ENCODE measurements at places on chromosomes 4 and X. TPM values are rescaled to one million over a fixed set of nuclear protein-coding genes. Genes with fewer than 3 reads are reported as not detected.

Gene USP26
- not detected for total RNA-seq

DNA sequence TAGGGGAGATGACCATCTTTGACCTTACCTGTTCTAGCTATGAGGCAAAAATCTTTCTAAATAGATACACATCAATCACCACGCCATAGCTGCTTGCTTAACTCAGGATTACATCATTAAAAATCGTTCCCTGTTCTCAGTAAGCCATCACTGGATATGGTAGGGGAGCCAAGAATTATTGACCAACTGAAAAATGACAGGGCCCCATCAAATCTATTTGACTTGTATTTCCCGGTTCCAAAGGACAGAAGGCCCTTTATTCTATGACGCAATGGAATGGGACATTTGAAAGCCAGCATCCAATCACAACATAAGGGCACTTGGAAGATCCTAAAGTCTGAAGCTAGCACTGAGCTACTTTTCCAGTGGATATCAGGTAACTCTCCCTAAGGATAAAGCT lies 75.6 kb upstream of the NOCT start:
- H3K4me1 ChIP-seq: no peaks in the 10 kb centered on the region
- H3K27me3 ChIP-seq: no peaks in the 10 kb centered on the region
- no peak for DNase-seq
- H3K27ac ChIP-seq: no peak overlapping the region

DNA sequence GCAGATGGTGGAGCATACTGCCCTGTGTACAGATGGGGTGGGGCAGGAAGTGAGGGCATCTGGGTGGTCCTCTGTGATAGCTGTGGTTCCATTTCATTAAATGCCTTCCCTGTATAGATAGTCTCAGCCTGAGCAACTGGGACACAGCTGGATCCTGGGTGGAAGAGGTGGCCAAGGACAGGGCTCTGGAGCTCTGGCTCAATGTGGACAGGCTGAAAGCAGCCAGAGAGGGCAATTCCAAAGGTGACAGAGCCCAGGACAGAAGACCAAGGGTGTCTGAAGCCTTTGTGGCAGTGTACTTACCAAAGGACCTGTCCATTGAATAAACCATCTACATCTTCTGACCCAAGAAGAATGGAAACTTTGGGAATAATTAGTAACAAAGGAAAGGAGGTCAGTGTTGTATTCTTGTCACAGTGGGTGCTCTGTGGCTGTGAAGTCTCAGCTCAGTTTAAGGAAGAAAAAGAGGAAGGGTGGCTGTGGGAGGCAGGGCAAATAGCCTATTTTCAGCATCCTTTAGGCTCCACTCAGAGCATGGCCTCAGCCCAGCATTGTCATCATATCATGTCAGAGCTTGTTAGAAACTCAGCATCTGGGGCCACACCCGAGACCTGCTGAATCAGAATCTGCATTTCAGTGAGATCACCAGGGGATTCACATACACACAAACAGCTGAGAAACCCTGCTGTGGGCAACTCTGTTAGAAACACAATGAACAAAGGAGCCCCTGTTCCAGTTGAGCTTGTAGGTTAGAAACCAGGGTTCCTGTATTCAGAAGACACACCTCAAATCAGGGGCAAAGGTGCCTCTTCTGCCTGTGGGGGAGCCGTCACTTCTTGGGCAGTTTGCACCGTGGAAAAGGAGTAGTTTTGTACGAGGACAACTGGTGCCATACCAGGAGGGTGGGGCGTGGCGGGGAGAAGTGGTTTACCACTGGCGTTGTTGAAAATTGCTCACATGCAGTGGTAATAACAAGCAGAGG lies 168.6 kb downstream of the PTTG2 start:
- peaks cover 51% of the 10 kb centered on the region for H3K36me3 ChIP-seq
- peaks cover 62% of the 10 kb centered on the region for H3K4me1 ChIP-seq
- H3K27me3 ChIP-seq: no peaks in the 10 kb centered on the region
- peak overlapping the region; percentile 83 for H3K27ac ChIP-seq
- DNase-seq: peak; percentile 92
- peak overlapping the region; percentile 35 for H3K4me3 ChIP-seq

Gene HSFX4
- total RNA-seq: not detected

DNA sequence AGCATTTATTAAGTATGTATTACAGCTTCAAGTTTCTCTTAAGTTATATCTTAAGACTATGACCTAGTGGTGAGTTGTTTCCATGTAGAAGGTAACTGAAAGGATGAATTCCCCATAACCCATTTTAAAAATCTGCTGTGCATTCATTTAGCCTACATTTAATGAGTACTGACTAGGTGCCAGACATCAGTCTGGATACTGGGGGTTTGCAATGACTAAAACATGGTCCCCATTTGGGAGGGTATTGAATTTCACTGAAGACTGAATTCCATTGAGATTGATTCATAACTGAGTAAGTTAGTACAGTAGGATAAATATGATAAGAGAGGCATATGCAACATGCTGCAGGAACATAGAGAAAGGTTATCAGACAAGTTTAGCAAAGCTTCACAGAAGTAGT lies 241.5 kb downstream of the FRAS1 start:
- no peak overlapping the region for H3K4me3 ChIP-seq
- H3K27ac ChIP-seq: no peak overlapping the region
- DNase-seq: no peak

DNA sequence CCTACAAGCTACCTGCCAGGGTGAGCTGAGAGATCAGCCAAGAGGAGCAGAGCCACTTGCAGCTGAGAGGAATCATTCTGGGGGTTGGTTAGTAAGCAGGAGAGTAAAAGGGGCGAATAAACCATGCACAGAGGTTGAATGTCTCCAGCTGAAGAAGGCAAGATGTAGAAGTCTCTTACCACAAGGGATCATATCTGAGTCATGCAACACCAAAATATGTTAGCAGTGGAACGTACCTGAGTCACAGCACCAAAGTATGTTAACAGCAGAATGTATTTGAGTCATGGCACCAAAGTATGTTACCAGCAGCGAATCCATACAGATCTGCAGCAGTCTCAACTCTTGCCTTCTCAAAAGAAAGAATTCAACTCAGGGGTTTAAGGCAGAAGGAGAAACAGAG lies 29.9 kb downstream of the C4orf51 start:
- peaks cover 7% of the 10 kb centered on the region for H3K4me1 ChIP-seq
- H3K27ac ChIP-seq: no peak overlapping the region
- no peak for DNase-seq
- peaks cover 4% of the 10 kb centered on the region for H3K36me3 ChIP-seq

DNA sequence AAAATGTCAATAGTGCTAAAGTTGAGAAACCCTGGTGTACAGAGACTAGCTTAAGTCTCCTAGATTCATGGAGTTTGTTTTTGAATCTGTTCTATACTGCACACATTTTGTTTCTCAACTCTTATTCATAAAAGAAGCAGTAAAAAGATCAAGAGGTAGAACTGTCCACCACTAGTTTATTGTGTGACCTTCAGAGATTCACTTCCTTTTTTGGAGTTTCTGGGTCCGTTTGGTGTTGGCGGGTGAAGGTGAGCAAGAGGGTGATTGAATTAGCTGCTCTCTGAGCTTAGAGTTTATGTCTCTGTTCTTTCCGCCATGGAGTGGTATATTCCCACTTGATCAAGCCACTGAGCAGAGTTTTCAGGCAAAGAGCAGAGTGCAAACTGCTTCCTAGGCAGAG lies 21.4 kb upstream of the PLAC1 start:
- H3K27me3 ChIP-seq: no peaks in the 10 kb centered on the region
- no peaks in the 10 kb centered on the region for H3K36me3 ChIP-seq
- no peak overlapping the region for H3K27ac ChIP-seq
- DNase-seq: no peak
- H3K4me3 ChIP-seq: no peak overlapping the region

- H3K36me3 ChIP-seq: peaks cover 36% of the 10 kb centered on the region
- peaks cover 34% of the 10 kb centered on the region for H3K4me1 ChIP-seq
- no peak overlapping the region for H3K4me3 ChIP-seq
- no peak for DNase-seq
- no peak overlapping the region for H3K27ac ChIP-seq
- no peaks in the 10 kb centered on the region for H3K27me3 ChIP-seq
Measured at GRCh38 chr4:48067536-48067935, 51.0 kb downstream of the NIPAL1 start.

DNA sequence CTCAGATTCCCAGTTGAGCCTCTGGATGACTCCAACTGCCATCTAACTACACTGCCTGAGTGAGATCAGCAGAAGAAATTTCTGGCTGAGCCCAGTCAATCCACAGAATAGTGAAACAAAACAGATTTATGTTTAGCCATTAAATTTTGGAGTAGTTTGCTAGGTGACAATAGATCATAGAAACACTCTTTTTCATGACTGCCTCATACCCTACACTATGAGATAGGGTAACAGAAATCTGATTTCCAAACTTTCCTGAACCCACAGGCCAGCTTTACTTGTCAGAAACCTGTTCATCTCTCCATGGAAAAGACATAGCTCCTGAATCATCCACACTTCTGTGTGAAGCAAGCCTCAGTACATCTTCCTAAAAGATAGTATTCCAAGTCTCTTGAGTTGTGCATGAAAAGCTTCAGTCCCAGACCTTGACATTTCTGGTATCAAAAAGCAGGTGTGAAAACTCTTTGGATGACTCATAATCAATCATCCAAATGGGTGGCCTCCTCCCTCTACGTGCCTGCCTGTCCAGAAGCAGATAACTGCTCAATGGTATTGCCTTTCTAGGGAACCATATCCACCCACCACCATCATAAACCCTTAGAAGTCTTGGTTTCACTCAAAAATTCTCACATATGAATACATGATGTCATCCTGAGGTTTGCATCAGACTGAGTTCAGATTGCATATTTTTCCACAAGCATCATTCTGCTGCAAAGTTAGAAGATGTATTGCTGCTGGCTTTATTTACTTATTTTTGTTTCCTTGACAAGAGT lies 47.5 kb upstream of the RAP2C start:
- H3K36me3 ChIP-seq: peaks cover 3% of the 10 kb centered on the region
- H3K27ac ChIP-seq: peak overlapping the region; percentile 75
- H3K4me3 ChIP-seq: no peak overlapping the region
- H3K4me1 ChIP-seq: peaks cover 26% of the 10 kb centered on the region
- DNase-seq: peak; percentile 48

DNA sequence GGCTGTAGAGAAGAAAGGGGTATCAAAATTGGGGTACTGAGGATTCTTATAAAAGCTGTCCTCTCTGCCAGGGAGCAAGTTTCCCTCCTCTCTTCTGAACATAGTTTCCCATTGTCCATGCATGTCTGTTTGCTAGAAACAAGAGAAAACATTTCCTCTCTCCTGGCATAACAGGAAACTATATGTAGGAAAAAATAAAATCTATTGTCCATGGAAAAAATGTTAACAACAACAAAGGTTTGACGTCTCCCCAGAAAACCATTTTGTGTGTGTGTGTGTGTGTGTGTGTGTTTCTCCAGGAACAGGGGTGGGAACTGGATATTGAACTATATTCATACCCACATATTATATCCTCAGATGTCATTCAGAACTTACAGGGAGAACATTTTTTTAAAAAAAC lies 107.2 kb downstream of the GASK1B start:
- DNase-seq: no peak
- no peak overlapping the region for H3K4me3 ChIP-seq
- H3K4me1 ChIP-seq: no peaks in the 10 kb centered on the region
- H3K36me3 ChIP-seq: no peaks in the 10 kb centered on the region

GRCh38 chr4:145880355-145880960 lies 58.2 kb downstream of the ZNF827 start:
- H3K27me3 ChIP-seq: no peaks in the 10 kb centered on the region
- no peak overlapping the region for H3K27ac ChIP-seq
- no peak overlapping the region for H3K4me3 ChIP-seq
- peaks cover 56% of the 10 kb centered on the region for H3K36me3 ChIP-seq
- H3K4me1 ChIP-seq: peaks cover 37% of the 10 kb centered on the region

DNA sequence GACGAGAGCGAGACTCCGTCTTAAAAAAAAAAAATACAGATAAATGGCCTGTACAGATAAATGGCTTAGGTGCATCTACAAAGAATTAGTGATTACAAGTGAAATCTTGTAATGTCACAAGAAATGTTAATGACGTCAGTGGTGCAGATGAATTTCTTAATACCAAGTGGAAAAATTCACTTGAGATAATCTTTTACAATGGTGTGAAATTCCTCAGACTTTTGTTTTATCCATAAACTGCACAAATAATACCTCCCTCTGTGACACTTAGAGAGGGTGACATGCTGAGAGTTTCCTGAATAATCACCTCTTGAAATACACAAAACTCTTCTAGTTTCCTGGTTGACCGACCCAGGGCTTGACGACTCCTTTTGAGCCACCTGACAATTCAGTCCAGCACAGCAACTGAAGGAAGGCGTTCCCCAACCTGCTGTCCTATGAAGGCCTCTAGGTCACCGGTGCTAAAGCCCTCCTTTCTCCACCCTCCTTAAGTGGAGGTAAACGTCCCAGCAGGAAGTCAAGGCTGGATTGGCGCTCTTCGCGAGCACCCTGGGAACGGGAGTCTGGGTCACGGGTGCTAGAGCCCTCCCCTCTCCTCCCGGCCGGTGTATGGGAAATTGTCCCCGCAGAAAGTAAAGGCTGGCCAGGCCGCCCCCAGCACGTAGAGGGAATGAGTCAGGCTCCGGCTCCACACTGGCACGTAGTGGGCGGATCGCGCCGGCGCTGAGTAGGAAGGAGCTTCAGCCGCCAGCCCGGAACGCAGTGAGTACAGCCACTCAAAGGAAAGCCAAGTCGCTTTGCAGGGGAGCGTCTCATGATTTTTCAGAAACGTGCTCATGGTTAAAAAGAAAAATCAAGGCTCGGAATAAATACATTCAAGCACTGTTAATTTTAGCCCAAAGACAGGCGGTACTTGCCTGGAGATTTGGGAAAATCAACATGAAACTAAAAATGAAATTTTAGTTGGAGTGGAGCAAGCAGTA lies at the start of gene TMEM144:
Gene TMEM144, plus strand, starts transcription at position 662 of the 983 bp plus-strand sequence. CDS start 2,182 bp downstream, outside the sequence.
- H3K36me3 ChIP-seq: no peaks in the 10 kb centered on the region
- peaks cover 30% of the 10 kb centered on the region for H3K27me3 ChIP-seq
- DNase-seq: peak; percentile 77
- H3K4me3 ChIP-seq: peak within 1 kb of the TSS; percentile 66
- H3K4me1 ChIP-seq: peaks cover 16% of the 10 kb centered on the region

DNA sequence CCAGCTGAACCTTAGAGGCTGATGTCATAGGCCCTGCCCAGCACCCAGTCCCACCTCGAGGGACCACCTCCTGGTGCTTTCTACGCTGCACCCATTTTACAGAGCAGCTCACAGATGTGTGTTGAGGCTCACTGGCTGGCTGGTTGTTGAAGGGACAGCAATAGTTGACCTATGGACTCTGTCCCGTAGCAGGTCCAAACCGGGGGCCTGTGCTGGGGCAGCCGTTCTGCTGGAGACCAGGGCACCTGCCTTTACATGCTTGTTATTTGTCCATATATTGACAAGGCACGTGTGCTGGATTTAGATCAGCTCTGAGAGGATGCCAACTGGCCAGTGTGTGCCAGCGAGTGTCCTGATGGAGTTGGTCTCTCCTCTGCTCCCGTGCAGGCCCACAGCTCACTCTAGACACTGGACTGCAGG lies 58.1 kb downstream of the TNIP2 start:
- H3K4me1 ChIP-seq: peaks cover 8% of the 10 kb centered on the region
- H3K27ac ChIP-seq: peak overlapping the region; percentile 26
- DNase-seq: no peak
- H3K36me3 ChIP-seq: peaks cover 47% of the 10 kb centered on the region
- H3K4me3 ChIP-seq: no peak overlapping the region

Gene MAGED2
- 33.9 TPM for total RNA-seq

Gene ERAS
- total RNA-seq: not detected

DNA sequence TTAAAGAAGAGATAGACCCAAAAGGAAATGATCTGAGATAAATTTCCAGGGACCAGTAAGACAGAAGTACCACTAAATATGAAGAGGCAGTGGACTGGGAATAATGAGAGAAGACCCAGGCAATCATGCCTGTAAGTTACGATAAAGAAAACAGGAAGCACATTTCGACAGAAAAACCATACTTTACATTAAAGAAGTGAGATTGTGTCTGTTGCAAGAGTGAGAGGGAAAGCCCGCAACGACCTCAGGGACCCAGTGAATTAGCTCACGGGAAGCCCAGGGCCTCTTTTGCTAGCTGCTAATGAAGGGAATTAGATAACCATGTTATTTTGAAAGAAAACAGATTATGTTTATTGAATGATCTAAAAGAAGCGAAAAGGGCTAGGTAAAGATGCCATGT lies 28.9 kb upstream of the ACSL1 start:
- H3K36me3 ChIP-seq: no peaks in the 10 kb centered on the region

Measured in activated CD8-positive, alpha-beta T cell treated with anti-CD3 and anti-CD28 coated beads for 36 hours (primary cell).